ENCODE measurements at places on chromosomes 13 and 19.

GRCh38 chr13:109938255-109938936, 152.0 kb upstream of the IRS2 start:
- DNase-seq, result no peak

- no peak for DNase-seq
These were observed 149.0 kb downstream of the SLITRK1 start for GRCh38 chr13:83733293-83733692.

GRCh38 chr13:77492982-77493381, 42.5 kb upstream of the SCEL start:
- no peak for DNase-seq

DNA sequence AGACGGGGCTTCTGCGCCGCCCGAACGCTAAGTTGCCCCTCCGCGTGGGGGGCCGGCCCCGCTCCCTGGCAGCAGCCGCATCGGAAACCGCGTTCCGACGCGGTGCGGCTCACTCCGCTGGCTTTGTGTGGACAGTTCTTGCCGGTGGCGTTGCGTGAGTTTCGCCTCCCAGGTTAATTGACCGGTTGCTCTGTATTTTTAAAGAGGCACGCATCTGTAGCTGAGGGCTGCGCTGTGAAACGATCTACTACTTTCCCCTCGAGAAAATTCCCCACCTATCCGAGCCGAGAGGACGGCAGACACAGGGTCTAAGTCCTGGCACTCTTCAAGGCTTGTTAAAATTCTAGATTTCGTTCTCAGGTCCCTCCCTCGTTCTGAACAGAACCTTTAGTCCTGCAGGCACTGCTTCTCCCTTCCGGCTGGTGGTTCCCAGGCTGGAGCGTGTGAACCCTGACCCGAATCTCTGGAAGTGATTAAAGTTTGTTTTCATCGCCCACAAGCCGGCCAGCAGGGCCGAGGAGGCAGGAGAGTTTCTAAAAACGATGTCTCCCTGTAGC, 933 bp downstream of the ARHGEF7 start:
- DNase-seq, result no peak

DNA sequence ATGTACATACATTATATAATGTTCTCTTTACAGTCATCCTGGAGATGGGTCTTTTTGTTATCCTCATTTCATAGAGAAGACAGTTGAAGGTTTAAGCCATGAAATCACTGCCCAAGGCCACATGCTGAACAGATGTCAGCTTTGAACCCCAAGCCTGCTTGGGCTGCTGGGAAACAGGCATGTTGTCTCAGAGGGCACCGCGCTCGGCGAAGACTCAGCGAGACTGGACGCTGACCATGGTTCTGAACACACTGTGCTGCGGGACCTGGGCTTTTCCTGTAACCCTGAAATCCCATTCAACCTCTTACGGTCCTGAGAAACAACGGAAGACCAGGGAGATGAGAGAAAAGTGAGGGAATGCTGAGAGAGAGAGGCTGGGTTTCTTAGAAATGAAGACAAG, 27.3 kb downstream of the LRFN3 start:
- DNase-seq, result no peak

DNA sequence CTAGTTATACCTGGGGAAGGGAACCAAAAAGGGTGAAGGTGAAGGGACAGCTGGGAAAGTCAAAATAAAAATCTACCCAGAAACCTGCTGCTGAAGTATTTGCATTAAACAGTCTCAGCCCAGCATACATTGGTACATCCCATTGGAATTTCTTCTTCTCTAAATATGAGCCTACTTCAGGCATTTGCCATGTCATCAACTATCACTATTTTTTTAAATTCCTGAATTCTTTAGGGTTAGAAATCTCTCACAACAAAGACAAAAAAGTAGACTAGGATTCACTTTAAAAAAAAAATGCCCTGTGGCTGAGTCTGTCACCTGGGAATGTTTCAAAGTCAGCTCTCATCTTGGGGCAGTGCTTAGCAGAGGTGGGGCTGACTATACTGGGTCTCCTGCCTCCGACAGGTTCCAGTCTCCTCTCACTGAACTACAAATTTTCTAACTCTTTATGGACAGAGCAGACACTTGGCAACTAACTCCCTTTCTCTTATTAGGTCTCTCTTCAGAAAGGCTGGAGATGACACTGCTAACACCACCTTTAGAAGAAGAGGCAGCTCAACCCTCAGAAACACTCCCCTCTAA, 141.2 kb downstream of the LHFPL6 start:
- no peak for DNase-seq

DNA sequence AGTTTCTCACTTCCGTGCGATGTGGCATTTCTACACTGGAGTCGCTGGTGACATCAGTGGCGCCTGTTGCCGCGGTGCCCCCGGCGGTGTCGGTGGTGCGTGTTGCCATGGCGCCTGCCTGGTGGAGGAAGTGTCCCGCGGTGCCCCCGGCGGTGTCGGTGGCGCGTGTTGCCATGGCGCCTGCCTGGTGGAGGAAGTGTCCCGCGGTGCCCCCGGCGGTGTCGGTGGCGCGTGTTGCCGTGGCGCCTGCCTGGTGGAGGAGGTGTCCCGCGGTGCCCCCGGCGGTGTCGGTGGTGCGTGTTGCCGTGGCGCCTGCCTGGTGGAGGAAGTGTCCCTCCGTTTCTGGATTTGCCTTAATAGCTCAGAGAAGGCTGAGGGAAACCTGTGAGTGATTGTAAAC, 127.6 kb downstream of the KDM4B start:
- DNase-seq, result no peak

- no peak for DNase-seq
These were observed 1.0 kb downstream of the FSTL3 start for GRCh38 chr19:677201-677600.

DNA sequence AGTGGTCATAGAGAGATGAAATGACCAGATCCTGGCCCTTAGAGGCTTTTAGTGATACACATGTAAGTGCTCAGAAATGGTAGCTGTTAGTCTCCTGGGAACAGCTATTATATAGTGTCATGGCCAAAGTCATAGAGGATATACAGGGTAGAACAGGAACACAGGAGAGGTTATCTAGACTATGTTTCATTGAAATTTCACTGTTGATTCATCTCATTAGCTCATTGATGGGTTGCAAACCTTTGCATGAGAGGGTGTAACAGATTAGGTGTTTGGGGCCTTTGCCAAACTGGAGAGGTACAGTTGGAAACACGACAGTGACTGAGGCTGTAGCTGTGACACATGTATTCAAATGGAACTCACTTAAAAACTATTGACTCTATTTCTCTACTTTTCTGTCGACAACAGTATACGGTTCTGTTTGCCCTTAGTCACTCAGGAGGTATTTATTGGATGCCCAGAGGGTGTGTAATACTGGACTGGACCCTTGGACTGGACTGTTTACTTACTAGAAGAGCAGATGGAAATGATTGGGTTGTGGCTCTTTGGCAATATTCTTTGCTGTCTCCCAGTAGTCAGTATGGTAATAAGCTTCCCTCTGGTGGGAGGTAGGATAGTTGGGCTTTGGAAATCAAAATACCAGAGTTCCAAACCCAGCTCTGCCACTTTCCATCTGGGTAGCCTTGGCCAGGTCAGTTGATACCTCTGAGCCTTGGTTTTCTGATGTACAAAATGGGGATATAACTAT, 29.8 kb downstream of the ARHGAP35 start:
- no peak for DNase-seq

- no peak for DNase-seq
These were observed 927 bp upstream of the SDHAF1 start for GRCh38 chr19:35993923-35994598.

- DNase-seq, result peak; percentile 48
These were observed at the start of gene HOOK2 for GRCh38 chr19:12774588-12775555. HOOK2 (minus strand) TSS chr19:12775552; CDS start chr19:12775449, 103 bp downstream.

DNA sequence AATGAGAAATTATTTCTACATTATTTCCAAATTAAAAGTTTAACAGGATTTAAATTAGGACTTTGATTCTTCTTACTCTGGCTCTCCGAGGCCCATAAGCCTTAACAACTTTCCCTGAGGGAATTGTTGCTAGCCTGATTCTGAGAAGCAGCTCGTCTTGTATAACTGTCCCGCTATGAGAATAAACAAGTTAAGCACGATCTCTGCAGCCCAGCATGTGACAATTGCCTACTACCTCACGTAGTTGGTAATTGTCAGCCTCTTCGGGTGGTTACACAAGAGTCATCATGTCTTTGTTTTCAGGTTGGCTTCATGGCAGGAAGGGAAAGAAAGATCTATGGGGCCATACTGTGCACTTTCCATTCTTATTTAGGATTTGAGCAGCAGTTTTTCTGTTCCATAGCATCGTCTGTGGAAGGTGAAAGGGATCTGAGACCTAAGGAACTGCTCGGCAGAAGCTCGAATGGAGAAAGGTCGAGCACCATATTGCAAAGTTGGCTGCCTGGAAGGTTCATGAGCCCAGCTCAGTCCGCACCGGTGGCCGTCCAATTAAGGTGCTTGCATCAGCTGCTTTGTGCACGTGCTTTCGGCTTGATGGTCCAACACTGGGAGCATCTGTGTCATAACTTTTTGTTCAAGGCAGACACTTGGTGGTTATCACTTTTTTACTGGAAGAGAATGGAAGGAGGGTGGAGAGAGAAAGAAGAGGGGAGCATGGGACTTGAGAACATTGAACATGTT, 1.8 kb upstream of the STARD13 start:
- DNase-seq, result no peak

GRCh38 chr19:48487544-48487943, 18.4 kb downstream of the CYTH2 start:
- no peak for DNase-seq

DNA sequence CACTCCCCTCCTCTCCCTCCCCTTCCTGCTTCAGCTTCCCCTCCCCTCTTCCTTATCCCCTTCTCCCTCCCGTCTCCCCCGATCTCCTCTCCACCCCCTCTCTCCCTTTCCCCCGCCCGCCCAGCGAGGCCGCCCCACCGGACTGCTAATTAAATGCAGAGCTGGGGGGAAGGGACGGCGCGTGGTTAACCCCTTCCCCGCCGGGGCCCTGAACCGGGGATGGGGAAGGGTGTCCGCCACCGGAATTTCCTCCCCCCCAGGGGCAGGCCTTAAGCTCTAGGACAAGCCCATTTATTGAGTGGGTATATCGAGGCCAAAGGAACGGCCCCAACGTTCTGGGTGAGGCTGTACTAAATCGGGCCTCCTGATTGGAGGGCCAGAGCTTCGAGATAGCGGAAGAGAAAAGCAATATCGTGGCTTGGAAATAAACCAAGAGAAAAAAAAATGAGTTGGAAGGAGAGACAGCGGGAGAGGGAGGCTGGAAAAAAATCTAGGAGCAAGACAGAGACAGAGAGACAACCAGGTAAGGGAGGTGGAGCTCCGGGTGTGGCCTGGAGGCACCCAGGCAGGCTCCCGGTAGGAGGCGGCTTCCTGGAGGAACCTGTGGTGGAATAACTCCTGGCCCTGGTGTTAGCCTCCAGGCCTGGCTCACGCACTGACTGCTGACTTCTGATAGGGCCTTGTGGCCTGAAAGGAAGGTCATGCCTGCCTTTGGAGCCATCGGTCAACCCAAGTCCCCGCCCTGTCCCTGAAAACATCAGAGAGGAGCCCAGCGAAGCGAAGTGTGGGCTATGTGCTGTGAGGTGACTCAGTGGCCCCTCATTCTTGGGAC, 11.6 kb upstream of the JUND start:
- DNase-seq, result peak; percentile 15

DNA sequence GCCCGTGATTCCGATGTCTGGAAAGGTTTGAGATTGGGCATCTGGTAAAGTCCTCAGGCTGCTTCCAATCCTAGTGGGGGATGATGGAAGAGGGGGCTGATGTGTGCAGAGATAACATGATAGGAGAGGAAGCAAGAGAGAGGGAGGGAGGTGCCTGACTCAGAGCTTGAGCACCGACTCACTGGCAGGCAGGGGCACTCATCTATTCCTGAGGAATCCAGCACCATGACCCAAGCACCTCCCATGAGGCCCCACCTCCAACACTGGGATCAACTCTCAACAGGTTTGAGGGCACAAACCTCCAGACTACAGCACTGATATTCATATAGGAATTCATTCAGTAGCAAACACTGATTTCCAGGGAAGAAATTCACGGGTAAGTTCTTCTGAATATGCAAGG, 5.6 kb upstream of the SIGLEC9 start:
- no peak for DNase-seq

DNA sequence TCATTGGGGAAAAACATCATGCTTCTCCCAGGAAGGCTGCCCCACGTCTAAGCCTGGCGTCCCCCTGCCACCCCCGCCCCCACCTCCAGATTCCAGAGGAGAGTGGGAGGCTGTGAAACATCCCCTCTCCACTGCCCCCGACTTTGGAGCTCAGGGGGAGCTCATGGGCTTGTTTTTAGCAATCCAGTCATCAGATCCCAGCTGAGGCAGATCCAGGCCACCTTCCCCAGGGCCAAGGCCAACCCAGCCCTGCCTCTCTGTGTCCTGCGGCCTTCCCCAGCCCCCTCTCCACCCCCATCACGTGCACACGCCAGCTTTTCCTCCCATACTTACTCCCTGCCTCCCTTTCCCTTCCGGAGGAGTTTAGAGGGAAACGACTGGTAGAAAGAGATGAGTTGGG, 38.8 kb downstream of the SHISA2 start:
- DNase-seq, result no peak

- DNase-seq, result no peak
These were observed 59.0 kb downstream of the SERP2 start for GRCh38 chr13:44432650-44433049.

- no peak for DNase-seq
These were observed 315.4 kb downstream of the RBM26 start for GRCh38 chr13:79090552-79091124.

- no peak for DNase-seq
These were observed 2.3 kb upstream of the ZNF837 start for GRCh38 chr19:58382997-58383603.

- no peak for DNase-seq
These were observed 2.8 kb upstream of the USF2 start for GRCh38 chr19:35265900-35266519.

DNA sequence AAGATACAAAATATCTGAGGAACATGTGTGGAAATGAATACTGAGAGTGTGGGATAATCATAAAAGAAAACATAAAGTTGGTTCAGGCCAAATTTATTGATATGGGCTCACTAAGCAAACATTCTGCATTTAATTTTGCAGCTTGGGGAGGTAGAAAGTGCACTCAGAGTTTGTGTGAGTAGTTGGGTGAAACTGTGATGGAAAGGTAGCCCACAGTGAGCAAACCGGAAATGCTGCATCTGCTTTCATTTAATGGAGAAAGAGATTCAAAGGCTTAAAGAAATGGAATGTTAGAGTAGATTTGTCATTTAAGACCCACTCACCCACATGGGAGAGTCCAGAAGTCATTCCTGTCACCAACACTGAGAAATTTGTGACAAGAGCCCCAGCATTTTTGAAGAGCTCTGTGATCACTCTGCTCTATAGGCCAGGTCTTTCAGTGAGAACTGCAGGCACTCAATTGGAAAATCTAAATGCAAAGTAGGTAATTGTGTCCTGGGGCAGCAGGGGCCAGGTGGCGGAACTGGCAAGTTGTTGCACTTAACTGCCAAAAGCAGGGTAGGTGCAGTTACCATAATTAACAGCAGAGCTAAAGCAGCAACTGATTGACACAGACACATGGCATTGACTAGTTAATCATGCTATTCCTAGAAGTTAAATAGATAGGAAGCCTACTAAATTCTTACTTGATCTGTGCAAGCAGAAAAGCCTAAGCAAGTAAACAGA, 1228.3 kb upstream of the PCDH20 start:
- DNase-seq, result no peak

DNA sequence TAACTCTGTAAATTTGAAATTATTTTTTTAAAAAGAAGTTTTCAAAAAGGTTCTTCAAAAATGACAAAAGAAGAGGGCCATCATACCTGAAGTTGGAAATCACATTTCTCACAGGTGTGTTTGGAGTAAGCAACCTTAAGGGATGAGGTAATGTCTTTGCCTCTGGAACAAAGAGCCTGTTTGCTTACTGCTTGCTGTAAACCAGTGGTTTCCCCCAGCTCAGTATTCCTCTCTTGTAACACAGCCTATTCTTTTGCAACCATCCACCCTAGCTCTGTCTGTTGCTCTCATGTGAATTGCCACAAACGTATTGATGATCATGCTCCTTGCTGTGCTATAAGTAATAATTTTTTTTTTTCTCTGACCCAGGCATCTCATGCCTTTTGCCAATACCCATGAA, 38.1 kb downstream of the UCHL3 start:
- no peak for DNase-seq
